ENCODE measurements at places on chromosomes 16 and 17.

GRCh38 chr17:2241823-2242222 lies 61.8 kb downstream of the SMG6 start:
- no peak for DNase-seq

- DNase-seq: no peak
Observed at GRCh38 chr17:81176666-81177065, 10.6 kb upstream of the AATK start.

GRCh38 chr17:57260325-57261083 lies 4.2 kb downstream of the MSI2 start:
- no peak for DNase-seq

- DNase-seq: peak; percentile 90
Observed at GRCh38 chr17:79991140-79991923, 44.3 kb downstream of the TBC1D16 start.

DNA sequence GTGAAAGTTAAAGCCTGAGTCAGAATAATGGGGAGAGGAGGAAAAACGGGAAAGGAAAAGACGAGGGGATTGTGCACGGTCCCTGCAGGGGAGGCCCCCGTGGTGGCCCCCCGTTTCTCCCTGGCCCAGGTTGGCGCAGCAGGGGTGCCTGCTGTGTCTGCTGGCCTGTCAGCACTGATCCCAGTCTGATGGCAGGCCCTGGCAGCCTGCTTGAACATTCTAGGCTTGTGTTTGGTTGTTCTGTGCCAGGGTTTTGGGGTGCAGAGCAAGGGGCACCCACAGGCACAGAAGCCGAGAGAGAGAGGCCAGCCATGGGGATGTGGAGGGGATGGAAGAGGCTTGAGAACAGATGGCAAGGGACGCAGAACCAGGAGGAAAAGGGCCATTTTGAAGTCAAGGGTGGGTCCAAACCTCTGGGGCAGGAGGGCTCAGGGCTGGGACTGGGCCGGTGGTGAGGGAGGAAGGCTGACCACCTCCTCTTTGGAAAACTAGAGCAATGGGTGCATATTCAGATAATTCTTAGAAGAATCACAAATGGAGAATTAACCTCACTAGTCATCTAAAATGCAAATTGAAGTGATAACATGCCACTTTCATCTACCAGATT lies 35.9 kb downstream of the TBX4 start:
- DNase-seq: no peak

DNA sequence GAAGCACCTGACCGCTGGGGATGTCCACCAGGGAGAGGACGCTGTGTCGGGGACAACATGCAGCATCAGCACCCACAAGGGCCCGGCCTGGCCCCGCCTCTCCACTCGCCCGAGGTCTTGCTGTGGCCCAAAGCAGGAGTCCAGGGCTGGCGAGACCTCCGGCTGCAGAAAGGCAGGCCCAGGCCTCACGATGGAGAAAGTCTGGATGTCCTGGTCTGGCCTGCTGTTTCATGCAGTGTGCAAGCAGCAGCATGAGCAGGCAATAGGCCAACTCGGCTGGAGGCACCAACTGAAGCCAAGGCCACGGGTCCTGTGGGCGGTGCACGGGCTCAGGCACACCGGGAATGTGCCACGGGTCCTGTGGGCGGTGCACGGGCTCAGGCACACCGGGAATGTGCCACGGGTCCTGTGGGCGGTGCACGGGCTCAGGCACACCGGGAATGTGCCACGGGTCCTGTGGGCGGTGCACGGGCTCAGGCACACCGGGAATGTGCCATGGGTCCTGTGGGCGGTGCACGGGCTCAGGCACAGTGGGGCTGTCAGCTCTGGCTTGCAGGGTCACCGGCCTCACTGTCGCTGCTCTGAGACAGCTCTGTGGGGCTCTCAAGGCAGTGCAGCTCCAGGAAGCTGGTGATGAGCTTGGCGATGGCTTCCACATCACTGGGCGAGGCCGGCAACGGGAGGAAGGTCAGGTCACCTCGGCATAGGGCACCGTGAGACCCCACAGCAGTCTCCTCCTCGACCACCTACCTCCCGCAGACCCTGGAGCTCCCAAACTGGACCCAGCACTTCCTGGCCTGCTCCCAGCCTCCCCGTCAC lies 6.9 kb downstream of the CYBC1 start:
- no peak for DNase-seq

DNA sequence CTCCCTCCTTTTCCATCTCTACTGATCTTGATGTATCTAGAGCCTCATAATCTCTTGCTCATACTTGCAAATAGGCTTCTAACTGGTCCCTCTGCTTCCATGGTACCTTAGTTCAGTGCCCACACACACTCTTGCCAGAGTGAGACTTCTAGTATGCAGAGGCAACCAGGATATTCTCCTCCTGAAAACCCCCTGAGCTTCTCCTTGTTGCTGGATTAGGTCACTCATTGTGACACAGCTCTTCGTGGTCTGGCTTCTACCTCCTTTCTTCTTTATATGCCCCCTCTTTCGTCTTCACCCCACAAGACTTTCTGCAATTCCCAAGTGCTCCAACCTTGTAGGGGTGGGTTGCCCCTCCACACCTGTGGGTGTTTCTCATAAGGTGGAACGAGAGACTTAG lies 2.5 kb upstream of the FAM20A start:
- DNase-seq: no peak

DNA sequence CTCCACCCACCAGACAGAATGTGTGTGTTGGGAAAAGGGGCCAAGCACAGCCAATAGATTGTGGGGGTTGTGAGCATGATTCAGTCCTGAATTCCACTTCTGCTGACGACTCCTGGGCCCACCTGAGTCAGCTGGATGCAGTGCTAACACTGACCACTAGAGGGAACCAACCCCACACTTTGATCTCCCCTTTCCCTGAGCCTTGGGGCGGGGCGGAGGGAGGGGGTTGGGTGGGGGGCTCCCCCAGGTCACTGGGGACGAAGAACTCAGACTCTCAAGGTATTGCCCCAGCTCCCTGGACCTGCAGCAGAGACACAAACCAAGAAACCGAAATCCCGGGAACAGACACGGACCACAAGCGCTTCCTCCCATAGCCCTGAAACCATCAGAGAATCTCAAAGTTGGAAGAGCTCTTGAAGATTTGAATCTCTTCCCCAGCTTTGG lies 621 bp upstream of the CSHL1 start:
- peak; percentile 33 for DNase-seq

DNA sequence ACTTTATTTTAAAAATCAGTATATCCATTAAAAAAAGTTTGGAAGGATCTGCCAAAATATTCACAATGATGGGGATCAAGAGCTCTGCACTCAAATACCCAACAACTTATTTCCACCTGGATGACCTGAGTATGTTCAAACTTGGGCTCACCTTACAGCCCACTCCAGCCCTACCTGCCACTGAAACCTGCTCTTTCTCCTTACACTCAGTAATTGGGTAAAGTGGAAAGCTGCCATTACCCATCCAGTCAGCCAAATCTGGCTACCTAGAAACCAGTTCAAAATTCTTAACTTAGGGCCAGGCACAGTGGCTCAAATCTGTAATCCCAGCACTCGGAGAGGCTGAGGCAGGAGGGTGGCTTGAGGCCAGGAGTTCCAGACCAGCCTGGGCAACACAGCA lies 9.6 kb downstream of the VPS53 start:
- DNase-seq: no peak

GRCh38 chr17:47670064-47670463 lies 20.3 kb downstream of the KPNB1 start:
- no peak for DNase-seq

DNA sequence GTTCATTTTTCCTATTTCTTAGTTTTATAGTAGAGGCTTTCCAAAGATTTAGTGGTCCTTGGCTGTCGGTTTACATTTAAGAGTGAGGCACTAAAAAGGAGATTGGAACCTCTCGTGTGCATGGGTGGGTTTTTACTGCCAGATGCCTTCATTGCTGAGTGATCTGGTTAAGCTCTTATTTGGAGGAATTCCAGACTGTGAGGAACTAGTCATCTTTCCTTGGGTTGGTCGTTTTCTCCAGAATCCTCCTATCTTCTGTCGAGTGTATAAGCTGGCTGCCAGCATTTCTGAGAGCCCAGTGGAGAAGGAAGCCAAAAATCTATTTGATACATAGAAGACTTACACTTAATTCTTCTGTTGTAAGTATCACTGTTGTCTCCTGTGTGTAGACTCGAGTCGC lies 22.6 kb downstream of the IST1 start:
- DNase-seq: no peak

GRCh38 chr17:799261-799660 lies 17.1 kb downstream of the MRM3 start:
- DNase-seq: no peak

DNA sequence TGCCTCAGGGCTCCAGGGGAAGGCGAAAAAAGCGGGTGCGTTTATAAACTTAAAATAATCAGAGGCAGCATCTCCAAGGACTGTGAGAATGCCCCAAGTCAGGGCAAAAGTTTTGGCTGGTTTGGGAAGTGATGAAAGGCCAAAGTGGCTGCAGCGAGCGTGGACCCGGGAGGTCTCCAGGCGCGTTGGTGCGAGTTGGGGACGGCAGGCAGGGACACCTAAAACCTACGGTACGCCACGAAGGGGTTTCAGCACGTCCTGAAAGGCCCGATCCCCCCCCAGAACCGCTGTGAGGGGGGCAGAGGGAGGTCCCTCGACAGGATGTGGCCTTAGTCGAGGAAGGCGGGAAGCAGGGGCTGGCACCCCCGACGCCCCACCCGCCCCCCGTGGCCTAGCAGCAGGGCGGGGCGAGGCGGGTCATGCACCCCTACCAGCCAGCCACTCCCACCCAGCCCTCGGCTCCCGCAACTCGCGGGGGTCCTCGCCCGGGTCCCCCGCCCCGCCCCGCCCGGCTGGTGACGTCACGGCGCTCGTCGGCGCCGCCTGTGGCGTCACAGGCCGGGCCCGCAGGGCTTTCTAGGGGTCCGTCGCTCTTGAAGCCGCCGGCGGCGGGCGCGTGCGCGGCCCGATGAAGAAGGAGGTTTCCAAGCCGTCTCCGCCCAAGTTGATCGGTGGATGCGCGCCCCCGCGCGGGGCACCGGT lies at the start of gene MYCBPAP:
Gene MYCBPAP (plus strand): TSS at position 569 of the 702 bp plus-strand sequence. CDS start 236 bp downstream, outside the sequence.
- peak; percentile 64 for DNase-seq

Measured in CD4-positive, alpha-beta T cell treated with Interleukin-6 at 100 ng/mL for 8 hours (primary cell).